ENCODE measurements at places on chromosomes 6 and 20. TPM values are rescaled to one million over a fixed set of nuclear protein-coding genes. Genes with fewer than 3 reads are reported as not detected.

- no peak for DNase-seq
Observed at GRCh38 chr20:517221-517620, 26.4 kb downstream of the CSNK2A1 start.

- DNase-seq, result no peak
Observed at GRCh38 chr6:29008089-29008488, 3.0 kb upstream of the ZNF311 start.

GRCh38 chr20:24872291-24873024, 76.6 kb upstream of the CST7 start:
- DNase-seq, result no peak

Gene FBXO5
- 47.1 TPM for total RNA-seq

DNA sequence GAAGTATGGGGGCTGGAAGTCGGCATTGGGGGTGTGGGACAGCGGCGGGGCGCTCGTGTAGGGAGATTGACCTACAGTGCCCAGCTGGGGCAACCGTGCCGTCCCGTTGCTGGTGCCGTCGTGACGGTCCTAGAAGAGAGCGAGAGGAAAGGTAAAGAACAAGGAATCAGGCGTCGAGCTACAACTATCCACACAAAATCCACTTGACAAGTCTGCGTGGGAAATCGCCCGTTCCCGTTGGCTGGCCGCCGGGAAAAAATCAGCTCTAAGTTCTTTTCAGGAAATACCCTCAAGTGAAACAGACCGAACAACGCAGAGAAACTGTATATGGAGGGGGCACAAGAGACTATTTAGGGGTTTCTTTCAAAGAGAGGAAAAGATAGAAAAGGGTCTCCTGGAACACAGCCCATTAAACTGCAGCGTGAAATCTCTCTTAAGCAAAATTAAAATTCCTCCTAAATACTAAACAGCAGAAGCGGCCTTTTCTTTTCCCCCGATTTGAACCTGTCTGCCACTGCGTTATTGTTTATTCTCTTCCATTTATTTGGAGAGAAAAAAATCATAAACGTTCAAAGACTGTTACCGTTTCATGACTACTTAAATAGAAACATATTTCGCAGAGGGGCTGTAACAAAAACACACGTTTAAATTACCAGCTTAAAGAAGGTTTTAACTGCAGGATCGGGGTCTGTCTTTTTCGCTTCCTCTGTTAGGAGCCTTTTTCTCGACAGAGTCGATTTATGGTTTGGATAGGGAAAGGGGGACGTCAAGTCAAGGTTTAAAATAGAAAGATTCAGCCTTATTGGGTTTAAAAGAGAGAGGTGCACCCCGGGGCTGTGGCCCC, 4.4 kb downstream of the TFAP2A start:
- no peak for DNase-seq
